ENCODE measurements at places on chromosomes 5 and 9.
A peak's percentile ranks its signal among the peaks of the same experiment; 100 is the strongest.

DNA sequence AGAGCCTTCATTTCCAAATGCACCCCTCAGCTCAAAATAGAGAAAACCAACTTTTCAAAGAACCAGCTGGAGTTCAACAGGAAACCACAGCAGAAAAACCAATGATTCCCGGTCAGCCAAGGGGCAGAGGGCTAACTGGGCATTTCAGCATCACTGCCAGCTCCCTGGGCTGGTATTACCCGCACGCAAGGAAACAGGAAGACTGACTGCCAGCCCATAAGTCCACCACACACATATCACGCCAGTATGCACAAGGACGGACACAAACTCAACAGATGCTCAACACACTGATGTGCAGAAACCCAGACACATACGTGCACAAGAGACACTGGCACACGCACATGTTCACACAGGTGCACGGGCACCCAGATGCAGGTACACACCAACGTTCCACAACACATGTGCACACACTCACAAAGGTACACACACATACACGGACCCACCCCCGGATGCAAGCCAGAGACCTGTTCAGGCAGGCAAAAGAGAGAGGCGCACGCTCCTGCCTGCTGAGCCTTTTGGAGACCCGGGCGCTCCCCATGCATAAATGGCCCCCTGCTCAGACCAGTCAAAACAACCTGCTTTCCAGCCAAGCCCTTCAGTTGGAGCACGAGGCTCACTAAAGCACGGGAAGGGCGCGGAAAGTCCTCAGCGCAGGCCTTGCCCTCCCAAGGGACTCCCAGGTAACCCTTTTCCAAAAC, 2.1 kb downstream of the ADAMTS2 start:
- DNase-seq = peak; percentile 13

DNA sequence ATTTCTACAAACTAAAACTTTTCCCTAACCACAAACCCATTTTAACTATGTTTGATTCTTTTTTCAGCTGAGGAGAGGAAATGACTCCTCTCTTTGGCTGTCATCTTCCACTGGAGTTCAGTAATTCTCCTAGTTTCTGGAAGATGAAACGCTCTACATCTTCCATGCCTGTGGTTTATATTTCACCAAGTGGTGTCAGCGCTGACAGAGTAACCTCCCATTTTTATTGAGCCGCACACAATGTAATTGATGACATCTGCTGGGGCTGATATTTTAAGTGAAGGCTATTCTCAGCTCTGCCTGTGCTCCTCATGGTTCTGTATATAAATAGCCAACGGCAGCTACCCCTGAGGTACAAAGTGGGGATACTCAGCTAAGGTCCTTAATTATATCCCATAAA, 234.6 kb downstream of the SPOCK1 start:
- peak; percentile 49 for DNase-seq

GRCh38 chr5:57298985-57299491, 125.2 kb downstream of the GPBP1 start:
- DNase-seq = peak; percentile 93

- no peak for DNase-seq
Measured at GRCh38 chr5:106417163-106417562, 1253.6 kb downstream of the EFNA5 start.

DNA sequence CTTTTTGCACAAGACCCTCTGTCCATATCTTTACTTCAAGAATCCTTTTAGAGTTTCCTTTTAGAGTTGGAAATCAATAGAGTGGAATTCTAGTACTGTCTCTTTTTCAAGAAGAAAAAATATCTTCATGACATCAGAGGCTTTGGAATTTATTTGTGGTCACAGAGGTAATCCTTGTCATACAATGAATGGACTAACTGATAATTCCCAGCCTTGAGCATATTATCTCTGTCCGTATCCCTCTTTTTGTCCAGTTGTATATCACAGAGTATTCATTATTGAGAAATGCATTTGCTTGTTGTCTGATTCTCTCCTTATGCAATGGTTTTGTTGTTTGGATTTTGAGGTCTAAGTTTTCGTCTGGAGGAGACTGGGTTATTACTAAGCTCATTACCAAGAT, 82.0 kb upstream of the HAPLN1 start:
- no peak for DNase-seq

- DNase-seq = no peak
Measured at GRCh38 chr5:159851053-159851452, 65.2 kb upstream of the ADRA1B start.

- DNase-seq = peak; percentile 86
Measured at GRCh38 chr5:132426525-132427138, 57.1 kb downstream of the SLC22A5 start.

DNA sequence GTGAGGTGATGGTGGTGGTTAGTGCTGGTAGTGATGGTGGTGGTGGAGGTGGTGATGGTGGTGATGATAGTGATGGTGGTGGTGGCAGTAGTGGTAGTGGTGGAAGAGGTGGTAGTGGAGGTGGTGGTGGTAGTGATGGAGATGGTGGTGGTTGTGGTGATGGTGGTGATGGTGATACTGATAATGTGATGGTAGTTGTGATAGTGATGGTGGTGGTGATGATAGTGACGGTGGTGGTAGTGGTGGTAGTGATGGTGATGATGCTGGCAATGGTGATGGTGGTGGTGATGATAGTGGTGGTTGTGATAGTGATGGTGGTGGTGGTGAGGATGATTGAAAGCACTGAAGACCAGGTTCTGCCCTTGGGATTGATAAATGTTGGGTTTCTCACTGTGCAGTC, 85.2 kb upstream of the SLC1A3 start:
- no peak for DNase-seq

- DNase-seq = no peak
Measured at GRCh38 chr9:69211424-69212036, 37.5 kb downstream of the TJP2 start.

GRCh38 chr9:132497731-132498130, 84.7 kb upstream of the BARHL1 start:
- no peak for DNase-seq

- DNase-seq = peak; percentile 80
Measured at GRCh38 chr9:92097997-92098482, 17.2 kb downstream of the SPTLC1 start.

DNA sequence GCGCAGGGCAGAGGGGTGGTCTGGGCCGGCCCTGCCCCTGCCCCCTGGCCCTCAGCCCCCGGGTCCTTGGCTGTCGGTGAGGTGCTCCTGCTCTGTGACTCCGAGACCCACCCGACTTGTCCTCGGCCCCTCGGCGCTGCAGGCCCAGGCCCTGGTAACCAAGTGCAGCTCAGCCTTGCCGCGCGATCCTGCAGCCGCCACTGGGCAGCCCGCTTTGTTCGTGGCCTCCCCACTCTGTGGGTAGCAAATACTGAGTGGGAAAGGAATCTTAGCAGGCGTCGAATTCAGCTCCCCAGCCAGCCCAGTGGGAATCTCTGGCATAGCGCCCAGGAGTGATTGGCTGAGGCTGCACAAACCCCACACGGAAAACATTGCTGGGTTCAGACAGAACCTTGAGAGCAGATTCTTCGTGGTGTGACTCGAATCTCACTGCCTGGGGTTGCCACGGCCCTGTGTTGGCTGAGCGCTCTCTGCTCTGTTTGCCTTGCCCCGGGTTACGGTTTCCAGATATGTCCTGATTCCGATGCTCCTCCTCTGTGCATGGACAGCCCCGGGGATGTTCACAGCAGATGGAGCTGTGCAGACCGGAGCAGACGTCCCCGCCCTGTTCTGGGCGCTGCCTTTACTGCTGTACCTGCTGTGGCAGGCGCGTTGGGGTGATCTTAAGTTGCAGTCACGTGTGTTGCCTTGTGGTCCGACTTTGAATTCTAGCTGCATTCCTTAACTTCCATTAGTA, 13.4 kb upstream of the EXOC3 start:
- DNase-seq = peak; percentile 54

DNA sequence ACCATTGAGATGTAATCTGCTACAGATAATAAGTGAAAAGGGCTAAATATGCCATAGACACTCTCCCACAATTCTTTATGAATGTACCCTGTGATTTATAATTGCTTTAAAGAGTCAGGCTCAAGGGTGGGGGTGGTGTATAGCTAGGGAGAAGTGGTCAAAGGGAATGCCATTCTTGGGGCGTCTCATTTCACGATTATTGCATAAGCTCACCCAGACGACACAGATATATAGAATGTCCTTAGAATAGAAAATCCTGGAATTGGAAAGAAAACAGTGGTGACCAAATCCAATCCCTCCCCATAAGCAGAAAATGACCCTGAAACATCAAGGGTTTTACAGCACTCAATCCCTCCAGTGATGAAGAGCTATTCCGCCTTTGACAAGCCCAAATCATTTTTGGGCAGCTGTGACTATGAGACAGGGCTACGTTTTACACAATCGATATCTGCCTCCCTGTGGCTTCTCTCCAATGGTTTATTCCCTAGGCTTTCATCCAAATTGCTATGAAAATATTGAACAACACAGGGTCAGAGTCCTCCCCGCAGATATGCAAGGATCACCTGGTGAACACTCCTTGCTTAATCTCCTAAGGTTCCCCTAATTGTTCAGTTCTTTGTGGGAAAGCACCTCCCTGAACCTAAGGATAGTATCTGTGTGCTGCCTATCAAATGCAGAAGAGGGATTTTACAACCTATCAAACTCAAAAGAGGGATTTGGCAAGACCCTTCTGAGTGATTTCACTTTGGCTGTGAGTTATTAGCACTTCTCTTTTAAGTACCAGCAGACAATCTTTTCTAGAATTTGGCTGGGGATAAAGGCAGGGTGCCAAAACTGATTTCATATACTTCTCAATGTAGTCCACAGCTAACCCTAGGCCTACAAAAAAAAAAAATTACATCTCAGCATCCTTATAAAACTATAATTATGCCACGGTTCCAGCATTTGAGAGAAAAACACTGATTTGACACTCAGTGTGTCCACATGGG, 144.9 kb upstream of the CDH6 start:
- peak; percentile 45 for DNase-seq

GRCh38 chr5:92695123-92696003, 885.7 kb downstream of the NR2F1-AS1 start:
- no peak for DNase-seq

DNA sequence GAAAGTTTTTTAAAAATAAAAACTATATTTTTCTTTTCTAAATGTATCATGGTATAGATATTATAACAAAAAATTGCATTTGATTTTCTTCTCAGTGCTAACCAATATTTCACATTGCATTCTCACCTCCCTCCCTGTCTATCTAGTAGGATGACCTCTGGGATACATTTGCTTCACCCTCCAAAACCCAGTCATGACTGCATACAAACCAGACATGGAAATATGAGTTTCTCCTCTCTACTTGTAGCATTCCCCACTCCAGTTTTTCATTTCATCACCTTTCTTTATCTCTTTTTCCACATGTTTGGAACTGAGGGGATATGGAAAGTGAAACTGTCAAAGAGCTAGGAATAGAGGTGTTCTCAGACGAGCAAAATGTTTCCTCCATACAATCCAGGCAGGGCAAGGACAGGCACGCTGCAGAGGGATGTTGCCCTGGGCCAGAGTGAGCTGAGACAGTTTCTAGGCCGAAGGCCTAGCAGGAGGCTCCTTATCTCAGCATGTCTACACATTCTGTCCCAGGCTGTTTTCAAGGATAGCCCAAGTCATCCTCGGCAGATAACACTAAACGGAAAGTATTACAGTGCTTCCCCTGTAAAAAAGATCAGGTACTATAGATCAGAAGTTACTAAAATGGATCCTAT, 46.7 kb downstream of the MEF2C start:
- DNase-seq = peak; percentile 63

- no peak for DNase-seq
Measured at GRCh38 chr5:168152660-168153059, 138.8 kb upstream of the WWC1 start.

DNA sequence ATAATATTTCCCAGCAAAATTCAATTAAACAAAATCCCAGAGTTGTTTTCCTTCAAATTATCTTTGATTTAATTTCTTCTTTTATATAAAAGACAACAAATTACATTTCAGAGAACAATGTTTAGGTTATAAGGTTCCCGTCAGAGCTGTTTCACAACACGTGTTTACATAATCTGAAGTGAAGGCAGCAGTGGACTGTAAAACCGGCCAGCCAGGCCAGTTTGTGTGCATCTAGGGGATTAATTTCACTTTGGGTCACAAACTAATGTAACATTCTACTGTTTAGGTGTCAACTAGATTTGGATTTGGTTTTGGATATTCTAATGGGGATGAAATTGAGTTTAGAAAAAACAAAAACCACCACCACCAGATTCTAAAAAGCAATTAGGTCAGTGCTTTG, 86.5 kb upstream of the PLPP1 start:
- no peak for DNase-seq

DNA sequence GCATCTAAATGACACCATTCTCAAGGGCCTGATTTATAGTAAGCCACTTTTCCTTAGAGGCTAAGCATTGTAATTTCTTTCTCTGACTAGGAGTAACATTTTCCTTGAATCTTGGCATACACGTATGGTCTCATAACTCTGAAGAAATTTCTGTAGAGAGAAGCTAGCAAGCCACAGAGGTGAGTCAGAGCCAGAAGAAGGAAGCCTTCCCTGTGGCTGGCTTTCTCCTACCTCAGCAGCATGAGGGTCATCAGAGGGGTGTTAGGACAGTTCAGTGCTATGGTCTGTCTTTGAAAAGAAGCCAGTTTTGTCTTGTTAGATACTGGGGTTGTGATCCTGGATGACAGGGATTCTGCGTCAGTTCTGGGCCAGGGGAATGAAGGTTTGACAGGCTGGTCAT, 3.2 kb downstream of the SNX30 start:
- DNase-seq = peak; percentile 86

GRCh38 chr9:14170392-14170931, 143.5 kb downstream of the NFIB start:
- DNase-seq = no peak

DNA sequence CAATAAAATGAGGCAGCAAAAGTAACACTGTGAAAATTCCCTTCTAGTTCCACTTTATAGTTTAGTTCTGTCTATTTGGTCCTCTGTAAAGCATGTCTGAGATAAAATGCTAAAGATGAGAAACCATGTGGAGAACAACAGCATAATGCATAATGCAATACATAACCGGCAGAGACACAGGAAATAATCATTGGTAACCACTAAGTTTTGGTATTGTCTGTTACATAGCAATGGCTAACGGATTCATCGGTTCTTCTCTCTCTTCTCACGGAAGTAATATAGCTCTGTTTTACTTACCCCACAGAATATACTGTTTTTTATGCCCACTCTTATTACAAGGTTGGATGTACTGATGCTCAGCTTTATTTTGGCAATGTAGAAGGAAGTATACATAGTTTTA, 158.9 kb downstream of the FAM174A start:
- DNase-seq = no peak

DNA sequence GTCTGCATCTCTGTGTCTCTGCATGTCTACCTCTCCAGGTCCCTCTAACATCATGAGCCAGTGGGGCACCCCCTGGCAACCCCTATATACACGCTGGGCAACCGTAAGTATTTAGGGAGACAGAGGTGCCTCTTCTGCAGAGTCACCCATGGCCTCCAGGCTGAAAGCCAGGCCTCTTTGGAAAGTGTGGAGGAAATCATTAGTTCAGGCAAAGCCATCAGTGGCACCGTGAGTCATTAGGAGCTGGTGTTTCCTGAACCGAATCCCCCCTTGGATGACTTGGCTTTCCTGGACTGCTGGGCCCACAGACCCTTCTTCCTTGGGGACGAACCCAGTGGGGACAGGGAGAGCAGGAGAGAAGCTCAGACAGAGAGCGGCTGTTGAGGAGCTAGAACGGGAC, 174.8 kb downstream of the OLFM1 start:
- no peak for DNase-seq
